Left lobe of liver (tissue), 2 donors: ENCODE measurements at places on chromosomes 4 and X.

GRCh38 chr4:176226736-176227135 lies 31.4 kb upstream of the SPATA4 start:
- DNase-seq, result no peak

- no peak for DNase-seq
Measured at GRCh38 chr4:180101348-180102083, 2141.7 kb upstream of the TENM3 start.

DNA sequence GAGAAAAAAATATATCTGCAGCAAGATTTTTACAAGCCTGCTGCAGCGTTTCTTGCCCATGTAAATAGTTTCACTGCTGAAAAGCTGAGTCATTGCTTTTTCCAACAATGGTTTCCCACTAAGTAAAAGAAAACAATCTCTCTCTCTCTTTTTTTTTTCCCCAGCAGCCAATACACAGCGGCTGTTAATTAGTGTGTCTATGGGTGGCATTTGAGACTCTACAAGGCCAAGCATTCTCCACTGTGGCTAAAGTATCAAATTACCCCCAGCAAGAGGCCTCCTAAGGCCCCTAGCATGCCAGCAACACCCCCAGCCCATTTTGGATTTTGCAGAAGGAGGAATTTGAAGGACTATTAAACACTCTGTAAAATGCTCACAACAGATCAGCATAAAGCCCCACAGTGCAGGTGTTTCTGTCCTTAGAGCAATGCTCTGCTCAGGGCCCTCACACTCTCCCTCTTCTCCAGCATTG lies 837.4 kb downstream of the TRIML1 start:
- no peak for DNase-seq

DNA sequence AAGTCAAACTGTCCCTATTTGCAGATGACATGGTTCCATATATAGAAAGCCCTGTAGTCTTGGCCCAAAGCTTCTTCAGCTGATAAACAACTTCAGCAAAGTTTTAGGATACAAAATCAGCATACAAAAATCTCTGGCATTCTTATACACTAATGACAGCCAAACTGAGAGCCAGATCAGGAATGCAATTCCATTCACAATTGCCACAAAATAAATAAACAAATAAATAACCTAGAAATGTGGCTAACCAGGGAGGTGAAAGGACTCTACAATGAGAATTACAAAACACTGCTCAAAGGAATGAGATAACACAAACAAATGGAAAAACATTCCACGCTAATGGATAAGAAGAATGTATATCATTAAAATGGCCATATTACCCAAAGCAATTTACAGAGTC lies 52.9 kb upstream of the CXCL8 start:
- no peak for DNase-seq

GRCh38 chrX:104565791-104566680 lies at the start of gene IL1RAPL2:
IL1RAPL2 (plus strand) TSS chrX:104566199.
- peak; percentile 63 for DNase-seq

- no peak for DNase-seq
Measured at GRCh38 chr4:106194801-106195200, 121.2 kb downstream of the TBCK start.

DNA sequence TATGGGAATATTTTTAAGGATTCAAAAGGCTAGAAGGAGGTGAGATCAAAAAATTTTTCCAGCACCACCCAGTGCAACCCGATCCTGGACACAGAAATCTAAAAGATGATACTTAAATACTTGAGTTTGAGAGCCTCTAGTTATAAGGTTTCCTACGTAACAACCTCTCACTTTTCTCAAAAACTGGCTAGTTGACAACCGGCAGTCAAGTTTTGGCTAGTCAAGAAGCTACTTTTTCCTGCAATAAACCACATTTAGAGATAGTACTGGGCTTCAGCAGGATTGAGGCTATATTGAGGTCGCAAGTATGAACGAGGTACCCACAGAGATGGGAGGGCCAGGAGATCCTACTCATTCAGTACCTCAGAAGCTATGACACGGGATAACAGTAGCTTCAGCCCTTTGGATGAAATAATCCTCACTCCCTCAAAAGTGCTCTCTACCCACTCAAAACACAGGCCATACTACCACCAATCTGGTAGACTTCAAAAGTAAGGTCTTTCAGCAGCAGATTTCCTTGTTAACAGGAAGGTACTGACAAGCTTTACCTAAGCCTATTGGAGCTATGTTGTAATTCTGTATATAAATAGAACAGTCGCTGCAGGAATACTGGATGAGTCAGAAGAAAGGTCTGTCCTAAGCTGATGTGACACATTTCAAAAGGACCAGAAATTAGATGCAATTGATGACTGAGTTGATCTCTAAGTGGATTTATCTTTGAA lies 1.5 kb upstream of the TSPAN5 start:
- DNase-seq, result no peak

DNA sequence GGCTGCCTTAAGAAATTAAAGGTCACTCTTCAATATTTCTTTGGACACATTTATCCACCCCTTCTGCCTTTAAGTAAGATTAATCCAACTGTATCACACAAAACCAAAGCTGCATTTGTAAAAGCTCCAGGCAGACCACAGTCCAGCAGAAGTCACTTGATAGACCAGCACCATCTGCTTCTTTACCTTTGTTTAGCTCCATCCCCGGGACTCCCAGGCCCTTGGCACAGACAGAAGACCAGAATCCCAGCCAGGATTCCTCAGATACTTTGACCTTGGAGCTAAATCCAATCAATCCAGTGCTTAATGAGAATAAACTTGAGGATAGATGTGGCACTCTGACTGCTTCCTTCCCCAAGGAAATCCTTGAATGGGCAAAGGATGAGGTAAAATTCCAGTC lies 333.1 kb upstream of the RASGEF1B start:
- no peak for DNase-seq

GRCh38 chr4:101973361-101973760 lies 182.8 kb downstream of the BANK1 start:
- DNase-seq, result no peak

- DNase-seq, result no peak
Measured at GRCh38 chr4:108272046-108272445, 103.3 kb upstream of the LEF1 start.

GRCh38 chr4:125316401-125316790 lies 1.6 kb downstream of the FAT4 start:
- DNase-seq, result peak; percentile 56

DNA sequence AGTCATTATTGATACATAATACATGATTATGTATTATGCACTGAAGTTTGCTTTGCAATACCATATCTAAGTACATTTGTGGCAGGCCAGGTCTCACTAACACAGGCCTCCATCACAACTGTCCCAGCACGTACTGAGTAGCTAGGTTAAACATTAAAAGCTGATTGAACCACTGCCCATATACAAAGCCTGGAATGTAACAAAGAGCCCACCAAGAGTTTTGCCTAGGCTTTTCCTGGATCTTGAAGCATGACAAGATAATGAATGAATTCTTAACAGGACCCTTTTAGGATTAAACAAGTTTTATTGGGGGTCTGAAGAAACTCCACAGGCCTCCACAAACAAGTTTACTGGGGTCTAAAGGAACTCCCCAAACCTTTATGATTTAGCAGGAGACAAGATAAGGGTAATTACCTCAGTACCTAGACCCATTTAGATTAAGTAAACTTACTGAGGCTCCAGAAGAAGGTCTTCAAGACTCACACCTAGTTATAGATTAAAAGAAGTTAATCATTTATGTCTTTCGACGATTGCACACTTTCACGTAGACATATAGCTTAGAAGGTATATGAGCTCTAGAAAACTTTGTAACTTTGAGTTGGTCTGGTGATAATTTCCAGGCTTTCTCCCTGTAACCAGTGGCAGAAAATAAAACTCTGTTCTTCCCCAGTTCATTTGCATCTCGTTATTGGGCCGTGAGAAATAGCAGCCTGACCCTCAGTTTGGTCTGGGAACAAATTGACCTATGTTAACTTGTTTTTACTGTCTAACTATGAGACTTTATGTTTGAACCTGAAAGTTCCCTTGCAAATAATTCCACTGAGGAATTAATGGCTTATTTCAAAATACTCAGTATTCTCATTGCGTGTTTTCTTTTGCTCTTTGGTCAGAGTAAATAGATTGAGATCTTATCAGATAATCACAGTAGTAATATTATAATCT lies 84.8 kb downstream of the PHEX start:
- DNase-seq, result no peak

DNA sequence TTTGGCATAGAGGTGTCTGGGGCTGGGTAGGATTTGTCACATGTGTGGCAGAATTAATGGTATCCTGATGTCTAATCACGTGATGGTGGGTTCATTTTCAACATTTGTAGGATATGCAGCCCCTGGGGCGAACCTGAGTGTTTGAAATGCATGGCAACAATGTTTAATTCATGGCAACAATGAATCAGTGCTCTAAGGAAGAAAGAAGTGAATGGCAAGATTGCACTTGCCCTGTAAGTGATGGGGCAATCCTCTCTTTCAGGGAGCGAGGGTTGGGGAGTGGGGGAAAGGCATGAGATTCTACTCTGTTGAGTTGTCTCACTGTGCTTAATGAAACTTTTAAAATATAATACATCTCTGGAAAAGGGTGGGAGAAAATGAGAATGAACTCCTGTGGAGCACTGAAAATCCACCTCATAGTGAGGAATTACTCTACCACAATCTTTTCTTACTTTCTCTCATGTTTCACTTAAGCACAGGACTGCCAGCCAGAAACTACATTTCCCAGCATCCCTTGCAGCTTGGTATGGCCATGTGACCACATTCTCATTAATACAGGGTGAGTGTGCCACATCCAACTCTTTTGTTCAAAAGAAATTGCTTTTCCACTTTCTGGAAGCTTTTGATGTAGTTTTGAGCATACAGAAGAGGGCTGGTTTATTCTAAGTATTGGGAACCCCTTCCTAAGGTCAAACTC lies 64.0 kb upstream of the PGM2 start:
- no peak for DNase-seq
